MM.1S (cell line): ENCODE measurements at places on chromosomes 3 and 15.

DNA sequence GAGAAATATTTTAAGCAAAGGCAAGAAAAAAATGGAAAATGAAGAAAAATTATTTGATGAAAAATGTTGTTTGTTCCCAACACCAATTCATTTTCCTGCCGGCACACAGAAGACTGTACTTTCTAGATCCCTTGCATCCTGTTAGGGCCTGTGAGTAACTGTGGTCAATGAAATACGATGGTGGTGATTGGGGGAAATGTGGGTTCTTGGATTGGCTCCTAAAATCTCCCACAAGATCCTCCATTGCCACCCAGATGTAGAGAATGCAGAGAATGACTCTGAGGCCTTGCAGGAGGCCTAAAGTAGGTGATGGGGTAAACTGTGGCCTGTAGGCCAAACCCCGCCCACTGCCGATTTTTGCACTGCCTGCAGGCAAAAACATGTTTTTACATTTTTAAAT, 46.3 kb upstream of the C3orf70 start:
- DNase-seq = no peak

DNA sequence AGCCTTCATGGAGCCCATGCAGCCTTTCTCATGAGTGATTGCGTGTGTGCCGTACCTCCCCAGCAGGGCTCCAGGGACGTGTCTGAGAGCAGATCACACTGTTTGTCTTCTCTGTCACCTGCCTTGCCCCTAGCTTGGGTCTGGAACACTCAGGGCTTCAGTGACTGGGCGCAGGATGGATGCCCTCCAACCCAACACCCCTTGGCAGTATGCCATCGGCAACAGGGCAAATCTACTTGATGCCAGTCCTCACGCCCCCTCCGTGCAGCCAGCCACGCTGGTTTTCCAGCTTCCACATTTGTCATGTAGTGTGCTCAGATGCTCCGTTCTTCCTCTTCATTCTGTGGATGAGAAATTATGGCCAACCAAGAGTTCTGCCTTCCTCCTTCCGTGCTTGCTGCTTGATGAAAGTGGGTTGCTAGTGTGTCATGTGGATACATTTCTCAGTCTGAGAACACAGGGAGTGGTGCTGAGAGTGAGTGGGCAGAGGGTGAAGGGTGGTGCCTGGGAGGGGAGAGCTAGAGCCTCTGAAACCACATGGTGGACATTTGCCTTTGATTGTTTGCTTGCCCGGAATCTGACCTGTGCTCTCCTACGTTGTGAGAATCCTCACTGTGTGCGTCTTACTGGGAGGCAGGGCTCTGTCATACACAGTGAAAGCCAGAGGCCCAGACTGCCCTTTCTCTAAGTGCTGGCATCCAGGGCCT, 97.2 kb downstream of the FAM43A start:
- DNase-seq = no peak

GRCh38 chr3:87478716-87479115, 202.3 kb upstream of the POU1F1 start:
- DNase-seq = no peak

DNA sequence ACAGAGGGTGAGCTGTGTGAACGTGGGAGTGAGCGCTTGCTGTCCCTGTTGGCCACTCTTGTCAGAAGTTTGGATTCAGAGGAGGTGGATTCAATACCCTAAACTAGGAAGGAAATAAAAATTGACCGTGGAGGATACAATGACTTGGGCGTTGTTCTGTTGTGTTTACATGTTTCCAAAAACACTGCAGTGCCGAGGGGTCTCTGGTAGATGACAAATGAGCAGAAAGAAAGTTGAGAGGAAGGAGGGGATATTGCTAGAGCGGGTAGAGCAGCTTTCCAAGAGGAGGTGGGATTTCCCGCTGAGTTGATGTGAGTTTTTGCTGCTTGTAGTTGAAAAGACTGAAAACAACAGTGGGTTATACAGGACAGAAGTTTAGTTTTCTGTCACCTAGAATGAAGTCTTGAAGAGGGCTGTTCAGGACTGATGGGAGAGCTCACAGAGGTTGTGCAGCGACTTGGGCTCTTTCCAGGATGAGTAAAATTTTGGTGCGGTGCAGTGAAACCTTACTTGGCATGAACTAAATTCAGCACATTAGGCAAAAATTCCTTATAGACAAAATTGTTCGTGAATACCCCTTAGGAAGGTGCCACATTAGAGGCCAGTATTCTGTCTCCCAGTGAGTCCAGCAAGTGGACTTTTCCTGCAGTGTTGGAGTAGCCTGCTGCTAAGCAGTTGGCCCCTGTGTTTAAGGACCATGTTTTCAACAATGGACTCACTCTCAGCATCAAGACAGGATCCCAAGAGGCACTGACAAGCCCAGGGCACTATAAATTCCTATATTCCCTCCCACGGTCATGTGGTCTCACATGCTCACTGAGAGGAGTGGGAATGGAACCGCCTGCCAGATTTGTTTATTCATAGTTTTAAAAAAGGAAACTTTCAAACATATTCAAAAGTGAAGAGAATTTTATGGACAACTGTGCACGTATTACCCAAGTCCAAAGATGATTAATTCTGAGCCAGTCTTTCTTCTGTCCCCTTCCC, 435.0 kb upstream of the C2CD4B start:
- DNase-seq = no peak

DNA sequence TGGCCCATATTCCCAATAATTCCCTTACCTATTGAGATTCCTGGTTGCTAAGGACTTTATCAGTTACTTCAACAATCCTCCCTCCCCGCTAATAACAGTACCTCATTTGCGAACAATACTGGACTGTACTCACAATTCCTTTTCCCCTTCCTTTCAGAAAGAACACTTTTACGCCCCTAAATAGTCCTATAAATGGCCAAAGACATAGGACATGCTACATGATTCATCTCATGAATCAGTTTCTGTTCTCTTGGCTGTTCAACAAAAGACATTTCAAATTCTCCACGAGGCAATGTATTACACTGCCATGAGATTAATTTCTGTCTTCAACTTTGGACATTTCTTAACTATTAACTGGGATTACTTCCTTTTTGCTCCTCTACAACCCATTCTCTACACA, 264.4 kb downstream of the TIGIT start:
- DNase-seq = no peak

- DNase-seq = no peak
These were observed 240.1 kb downstream of the XXYLT1 start for GRCh38 chr3:195030791-195031321.

DNA sequence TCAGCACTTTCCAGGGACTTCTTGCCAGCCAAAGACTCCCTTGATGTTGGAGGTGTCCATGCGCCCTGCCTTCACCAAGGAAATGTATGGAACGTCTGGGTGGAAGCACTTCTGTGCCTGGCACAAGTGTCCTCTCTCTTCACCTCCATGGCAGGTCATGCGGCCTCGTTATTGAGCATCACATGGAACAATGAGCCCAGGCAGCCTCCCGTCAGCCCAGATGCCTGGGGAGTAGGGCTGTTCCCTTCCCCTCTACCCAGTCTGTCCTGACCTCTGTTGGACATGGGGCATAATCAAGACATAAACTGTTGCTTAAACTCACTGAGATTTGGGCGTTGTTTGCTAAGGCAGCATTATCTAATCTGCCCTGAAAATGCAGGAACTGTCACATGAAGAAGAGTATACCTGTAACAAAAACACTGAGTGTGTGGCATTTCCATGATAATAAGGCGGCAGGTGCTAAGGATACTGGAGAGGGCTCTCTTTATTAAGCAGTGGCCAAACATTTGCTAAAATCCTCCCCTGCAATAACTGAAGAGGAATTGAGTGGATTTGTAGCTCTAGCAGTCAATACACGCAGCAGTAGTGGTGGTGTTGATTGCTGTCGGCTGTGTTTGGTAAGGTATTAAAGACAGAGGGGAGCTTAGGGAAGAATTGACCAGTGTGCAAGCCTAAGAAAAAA, 338.2 kb upstream of the ATP10A start:
- no peak for DNase-seq

DNA sequence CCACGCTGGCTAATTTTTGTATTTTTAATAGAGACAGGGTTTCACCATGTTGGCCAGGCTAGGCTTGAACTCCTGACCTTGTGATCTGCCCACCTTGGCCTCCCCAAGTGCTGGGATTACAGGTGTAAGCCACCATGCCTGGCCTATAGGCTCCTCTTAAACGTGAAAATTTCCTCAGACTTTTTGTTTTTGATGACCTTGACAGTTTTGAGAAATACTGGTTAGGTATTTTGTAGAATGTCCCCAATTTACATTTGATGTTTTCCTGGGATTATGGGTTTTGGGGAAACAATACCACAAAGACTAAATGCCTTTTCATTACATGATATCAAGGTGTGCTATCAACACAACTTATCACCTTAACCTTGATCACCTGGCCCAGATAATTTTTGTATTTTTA, 20.7 kb downstream of the BCL2A1 start:
- DNase-seq = no peak

- DNase-seq = no peak
These were observed 577.0 kb upstream of the MDFIC2 start for GRCh38 chr3:70889162-70890019.

- no peak for DNase-seq
These were observed 20.4 kb downstream of the BHLHE40 start for GRCh38 chr3:4999531-5000184.

GRCh38 chr15:63420333-63420747, 38.7 kb upstream of the CA12 start:
- DNase-seq = no peak
